ENCODE measurements at places on chromosomes 13 and 19.

GRCh38 chr19:56176881-56177280, 1.1 kb downstream of the GALP start:
- peak; percentile 6 for DNase-seq

GRCh38 chr19:23402388-23402787, 7.1 kb upstream of the ZNF91 start:
- no peak for DNase-seq

DNA sequence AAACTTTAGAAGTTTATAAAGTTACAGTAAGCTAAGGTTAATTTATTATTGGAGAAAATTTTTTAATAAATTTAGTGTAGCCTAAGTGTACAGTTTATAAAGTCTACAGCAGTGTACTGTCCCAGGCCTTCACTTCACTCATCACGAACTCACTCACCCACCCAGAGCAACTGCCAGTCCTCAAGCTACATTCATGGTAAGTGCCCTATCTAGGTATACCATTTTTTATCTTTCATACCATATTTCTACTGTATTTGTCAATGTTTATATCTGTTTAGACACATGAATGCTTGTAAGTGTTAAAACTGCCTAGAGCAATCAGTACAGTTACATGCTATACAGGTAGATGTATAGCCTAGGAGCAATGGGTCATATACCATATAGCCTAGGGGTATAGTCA, 12.5 kb downstream of the INTS6 start:
- DNase-seq, result no peak

DNA sequence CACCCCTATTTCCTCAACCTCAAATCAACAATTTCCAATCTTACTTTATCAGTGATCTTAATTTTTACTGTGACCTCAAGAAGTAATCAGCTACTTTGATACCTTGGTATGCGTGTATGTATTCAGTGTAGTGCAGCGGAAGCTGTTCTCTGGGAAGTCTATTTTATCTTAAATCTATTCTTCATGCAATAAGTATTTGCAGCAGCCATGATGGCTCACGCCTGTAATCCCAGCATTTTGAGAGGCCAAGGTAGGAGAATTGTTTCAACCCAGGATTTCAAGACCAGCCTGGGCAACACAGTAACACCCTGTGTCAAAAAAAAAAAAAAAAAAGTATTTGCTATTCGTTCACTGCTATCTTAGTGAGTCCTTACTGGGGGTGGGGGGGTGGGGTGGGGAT, 6.5 kb downstream of the SLC25A30 start:
- DNase-seq, result no peak

GRCh38 chr19:10206226-10206885, 11.6 kb upstream of the DNMT1 start:
- DNase-seq, result no peak

- DNase-seq, result no peak
Measured at GRCh38 chr13:50766013-50766412, 77.5 kb downstream of the DLEU7 start.

- no peak for DNase-seq
Measured at GRCh38 chr13:50682002-50682401, 161.5 kb downstream of the DLEU7 start.

DNA sequence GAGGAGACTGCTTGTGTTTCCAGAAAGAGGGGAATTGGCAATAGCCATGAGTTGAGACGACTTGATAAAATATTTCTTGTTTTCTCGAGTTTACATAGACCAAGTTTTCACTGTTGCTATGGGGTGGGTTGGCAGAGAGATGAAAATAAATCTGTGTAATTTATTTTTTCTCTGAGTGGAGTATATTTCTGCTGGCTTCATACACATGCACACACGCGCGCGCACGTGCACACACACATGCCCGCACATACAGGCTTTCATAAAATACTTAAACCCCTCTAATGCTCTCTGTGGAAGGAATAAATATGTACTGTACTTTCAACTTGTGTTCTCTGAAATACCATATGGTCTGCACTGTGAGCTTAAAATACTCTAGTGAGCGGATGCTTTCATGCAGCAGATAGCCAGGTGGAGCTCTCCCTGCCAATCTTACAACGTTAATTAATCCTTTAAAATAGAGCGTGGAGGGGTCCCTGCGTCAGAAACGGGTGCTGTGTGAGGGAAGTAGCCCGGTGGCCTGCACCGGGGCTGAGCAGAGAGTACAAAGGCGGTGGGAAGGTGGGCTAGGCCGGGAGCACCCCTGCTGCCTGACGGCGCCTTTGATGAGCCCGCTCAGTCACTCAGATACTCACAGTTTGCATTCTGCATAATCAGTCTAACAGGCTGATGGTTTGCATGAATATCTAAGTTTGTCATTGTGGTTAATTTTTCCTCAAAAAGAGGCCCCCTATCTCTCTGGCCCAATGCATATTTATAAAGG, 44.1 kb downstream of the CCNE1 start:
- DNase-seq, result no peak

GRCh38 chr19:5128936-5129389, 160.1 kb downstream of the KDM4B start:
- DNase-seq, result peak; percentile 20

DNA sequence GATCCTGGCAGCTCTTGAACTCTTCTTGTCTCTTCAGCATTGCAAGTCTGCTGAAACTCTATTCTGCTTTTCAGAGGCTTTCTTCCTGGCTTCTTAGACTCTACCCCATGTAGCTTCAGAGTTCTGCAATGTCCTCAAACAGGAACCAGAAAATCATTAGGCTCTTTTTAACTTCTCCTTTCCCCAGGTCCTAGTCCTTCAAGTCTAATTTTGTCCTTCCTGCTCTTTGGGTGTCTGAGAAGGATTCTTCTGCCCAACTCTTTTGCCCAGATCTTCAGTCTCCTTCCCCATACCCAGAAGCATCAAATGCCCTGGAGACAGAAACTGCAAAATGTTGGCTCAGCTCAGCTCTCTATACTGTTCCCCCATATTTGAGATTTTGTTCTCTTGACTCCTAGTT, 50.0 kb upstream of the CALM3 start:
- no peak for DNase-seq

DNA sequence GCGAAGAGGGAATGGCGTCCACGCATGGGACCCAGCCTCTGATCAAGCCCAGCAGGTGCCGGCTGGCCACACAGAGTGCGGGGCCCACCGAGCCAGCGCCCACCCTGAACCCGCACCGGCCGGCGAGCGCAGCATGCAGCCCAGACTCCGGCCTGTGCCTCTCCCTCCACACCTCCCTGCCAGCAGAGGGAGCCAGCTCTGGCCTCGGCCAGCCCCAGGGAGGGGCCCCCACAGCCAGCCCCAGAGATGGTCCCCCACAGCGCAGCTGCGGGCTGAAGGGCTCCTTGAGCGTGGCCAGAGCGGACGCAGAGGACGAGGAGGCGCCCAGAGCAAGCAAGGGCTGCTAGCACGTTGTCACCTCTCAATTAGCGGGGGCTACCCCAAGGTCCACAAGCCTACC, 904.5 kb downstream of the SLITRK6 start:
- no peak for DNase-seq

- no peak for DNase-seq
Measured at GRCh38 chr19:1116726-1117581, 13.2 kb downstream of the GPX4 start.

- no peak for DNase-seq
Measured at GRCh38 chr13:31987535-31988170, 43.9 kb upstream of the FRY start.

DNA sequence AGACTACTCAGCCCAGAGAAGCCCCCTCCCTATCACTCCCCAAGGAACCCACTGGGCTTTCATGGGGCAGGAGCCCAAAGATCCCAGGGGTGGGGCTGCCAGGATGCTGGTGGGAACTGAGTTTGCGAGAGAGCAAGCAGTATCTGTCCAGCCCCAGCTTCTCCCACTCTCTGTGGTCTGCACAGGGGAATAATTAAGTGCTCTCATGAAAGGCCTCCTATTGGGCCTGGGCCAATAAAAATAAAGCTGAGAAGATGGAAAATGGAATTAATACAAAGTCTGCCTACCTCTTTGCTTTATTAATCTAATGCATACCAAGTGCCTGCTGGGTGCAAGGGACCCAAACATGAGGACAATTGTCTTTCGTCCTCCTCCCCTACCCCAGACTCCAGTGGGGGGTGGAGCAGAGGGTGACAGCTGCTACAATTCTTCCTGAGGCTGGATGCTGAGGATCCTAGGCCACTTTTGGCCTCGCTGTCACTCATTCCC, 5.4 kb downstream of the DDX39A start:
- peak; percentile 38 for DNase-seq

DNA sequence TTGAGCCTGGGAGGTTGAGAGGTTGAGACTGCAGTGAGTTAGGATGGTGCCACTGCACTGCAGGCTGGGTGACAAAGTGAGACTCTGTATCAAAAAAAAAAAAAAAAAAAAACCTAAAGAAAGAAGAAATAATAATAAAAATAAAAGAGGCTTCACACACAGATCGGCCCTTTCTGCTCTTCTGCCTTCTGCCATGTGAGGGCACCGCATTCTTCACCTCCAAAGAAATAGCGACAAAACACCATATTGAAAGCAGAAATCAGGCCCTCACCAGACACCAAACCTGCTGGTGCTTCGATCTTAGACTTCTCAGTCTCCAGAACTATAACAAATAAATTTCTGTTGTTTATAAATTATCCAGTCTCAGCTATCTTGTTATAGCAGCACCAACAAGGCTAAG, 3.0 kb downstream of the ZNF649 start:
- no peak for DNase-seq

DNA sequence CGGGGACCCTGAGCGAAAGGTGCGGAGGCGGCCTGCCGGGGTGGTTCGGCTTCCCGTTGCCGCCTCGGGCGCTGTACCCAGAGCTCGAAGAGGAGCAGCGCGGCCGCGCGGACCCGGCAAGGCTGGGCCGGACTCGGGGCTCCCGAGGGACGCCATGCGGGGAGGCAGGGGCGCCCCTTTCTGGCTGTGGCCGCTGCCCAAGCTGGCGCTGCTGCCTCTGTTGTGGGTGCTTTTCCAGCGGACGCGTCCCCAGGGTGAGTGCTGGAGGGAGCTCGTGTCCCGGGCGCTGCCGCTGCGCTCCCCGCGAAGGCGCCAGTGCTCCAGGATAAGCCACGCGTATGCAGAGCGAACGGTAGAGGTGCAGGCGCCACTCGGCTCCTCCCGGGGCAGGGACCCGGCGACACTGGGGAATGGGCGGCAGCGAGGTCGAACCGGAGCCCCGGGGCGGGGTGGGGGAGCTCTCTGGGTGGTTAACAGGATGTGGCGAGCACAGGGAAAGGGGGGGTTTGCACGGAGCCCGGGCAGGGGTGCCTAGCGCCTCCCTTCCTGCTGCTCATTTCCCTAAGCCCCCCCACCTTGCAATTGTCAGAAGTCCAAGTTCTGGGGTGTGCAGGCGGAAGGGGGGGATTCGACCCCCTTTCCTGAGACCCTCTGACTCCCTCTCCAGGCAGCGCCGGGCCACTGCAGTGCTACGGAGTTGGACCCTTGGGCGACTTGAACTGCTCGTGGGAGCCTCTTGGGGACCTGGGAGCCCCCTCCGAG, at the start of gene IL27RA:
TSS of gene IL27RA (plus strand) at position 44 of the 762 bp plus-strand sequence. CDS start at position 155, 111 bp downstream.
- peak; percentile 81 for DNase-seq

All from NCI-H1417 (cell line).